ENCODE measurements at places on chromosomes 4 and X.

DNA sequence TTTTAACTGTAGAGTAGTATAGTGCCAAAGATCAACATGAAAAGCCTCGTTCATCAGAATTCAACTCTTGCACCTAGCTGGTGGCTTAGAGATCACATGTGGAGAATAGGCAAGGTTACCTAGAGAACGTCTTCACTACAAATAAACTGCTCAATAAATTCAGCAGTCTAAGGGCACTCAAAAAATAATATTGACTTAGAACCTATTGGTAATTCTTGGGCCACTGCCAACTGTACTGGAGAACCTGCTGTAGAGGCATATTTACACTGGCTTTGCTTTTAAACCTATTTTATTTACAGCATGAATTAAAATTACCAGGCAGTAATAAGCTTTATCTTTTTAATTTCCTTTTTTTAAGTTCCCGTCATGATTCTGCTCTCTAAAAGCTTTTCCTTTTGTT lies 343.7 kb downstream of the PDHA2 start:
- DNase-seq, result no peak

- DNase-seq, result no peak
Measured at GRCh38 chr4:182812916-182813315, 104.3 kb downstream of the DCTD start.

DNA sequence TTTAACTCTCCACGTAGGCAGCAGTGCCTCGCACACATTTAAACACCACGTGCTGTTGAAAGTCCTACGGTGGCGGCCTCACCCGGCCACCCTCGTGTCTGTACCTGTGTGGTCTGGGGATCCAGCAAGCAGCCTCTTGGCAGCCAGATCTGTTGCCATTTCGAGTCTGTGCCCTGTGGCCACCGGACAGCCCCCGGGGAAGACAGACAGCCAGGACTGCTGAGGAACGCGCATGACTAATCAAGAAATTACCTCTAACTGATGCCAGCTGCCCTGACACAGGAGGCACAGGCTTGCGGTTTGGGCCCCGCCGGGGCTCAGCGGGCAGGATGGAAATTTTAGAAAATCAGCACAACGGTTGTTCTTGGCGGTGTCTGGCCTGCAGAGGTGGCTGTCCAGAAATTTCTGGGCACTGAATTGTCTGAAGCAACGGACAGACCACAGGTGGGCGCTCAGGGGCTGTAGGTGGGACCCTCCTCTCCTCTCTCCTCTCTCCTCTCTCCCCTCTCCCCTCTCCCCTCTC lies 15.6 kb upstream of the ASMTL start:
- DNase-seq, result no peak

GRCh38 chr4:158845311-158846041 lies 76.7 kb downstream of the FNIP2 start:
- no peak for DNase-seq

GRCh38 chr4:138263247-138263816 lies 21.2 kb upstream of the SLC7A11 start:
- DNase-seq, result no peak

DNA sequence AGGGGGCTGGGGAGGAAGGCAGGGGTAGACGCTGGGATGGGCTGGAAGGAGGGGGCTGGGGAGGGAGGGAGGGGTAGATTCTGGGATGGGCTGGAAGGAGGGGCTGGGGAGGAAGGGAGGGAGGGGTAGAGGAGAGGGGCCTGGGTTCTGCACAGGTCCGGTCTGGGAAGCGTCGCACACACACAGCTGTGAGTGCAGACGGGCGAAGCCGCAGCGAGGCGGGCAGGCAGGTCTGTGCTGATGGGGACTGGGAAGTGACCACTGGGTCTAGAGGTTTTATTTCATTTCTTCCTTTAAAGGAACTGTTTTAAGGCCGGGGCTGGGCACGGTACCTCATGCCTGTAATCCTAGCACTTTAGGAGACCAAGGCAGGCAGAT lies 69.1 kb upstream of the MXD4 start:
- no peak for DNase-seq

- DNase-seq, result peak; percentile 58
Measured at GRCh38 chr4:157992038-157992705, 180.7 kb downstream of the GASK1B start.

- DNase-seq, result no peak
Measured at GRCh38 chr4:67452100-67452845, 93.0 kb downstream of the CENPC start.

DNA sequence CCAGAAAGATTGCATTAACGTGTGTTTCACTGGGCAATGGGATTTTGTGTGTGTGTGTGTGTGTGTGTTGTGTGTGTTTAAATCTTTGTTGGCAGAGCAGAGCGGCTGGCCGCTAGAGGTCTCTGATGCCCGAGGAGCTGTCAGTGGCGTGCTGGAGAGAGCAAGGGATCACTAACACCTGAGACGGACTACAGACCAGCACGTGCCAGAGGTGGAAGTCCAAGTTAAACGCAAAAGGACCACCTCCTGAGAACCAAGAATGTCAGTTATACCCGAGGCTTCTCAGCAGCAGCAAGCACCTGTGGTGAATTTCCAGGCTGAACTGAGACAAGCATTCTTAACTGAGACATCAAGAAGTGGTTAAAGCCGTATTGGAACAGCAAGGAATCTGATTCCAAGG lies 9.0 kb upstream of the SLC25A14 start:
- peak; percentile 5 for DNase-seq

DNA sequence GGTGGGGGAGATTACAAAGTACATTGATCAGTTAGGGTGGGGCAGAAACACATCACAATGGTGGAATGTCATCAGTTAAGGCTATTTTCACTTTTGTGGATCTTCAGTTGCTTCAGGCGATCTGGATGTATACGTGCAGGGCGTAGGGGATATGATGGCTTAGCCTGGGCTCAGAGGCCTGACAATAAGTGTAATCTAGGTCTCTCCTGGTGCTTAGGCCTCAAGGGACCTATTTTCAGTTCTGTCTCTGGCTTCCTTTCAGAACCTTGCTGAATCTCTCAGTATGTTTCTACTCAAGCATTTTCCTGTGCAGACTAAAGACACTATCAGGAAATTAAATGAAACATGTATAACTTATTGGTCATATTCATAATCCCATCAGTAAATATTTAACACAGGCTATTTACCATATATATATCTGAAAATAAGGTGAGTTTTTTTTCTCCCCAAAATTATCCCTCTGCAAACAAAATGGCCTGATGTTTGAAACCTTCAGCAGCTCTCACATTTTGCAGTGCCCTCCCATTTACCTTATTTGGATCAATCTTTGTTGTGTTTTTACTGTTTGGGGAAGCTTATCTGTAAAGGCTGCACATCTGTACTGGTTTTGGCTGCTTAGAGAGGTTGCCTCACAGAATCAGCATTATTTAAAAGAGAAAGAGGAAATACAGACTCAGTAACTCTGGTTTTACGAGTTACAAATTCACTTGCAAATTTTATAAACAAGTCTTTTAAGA lies 2.3 kb upstream of the ZCCHC4 start:
- no peak for DNase-seq

DNA sequence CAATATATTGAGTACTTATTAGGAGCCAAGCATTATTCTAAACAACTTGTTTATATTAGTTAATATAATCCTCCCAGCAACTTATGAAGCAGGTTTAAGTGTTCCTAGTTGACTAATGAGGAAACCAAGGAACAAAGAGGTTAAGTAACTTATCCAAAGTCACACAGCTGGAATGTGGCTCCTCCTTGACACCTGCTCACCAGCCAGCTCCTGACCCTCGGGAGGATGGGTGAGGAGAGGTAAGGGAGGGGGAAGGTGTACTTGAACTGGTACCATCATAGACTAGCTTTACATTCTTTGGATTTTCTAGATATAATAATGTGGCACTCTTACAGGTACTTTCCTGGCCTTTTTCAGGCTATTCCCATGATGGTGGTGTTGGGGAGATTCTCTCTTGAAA lies 50.7 kb downstream of the ARHGEF38 start:
- no peak for DNase-seq

DNA sequence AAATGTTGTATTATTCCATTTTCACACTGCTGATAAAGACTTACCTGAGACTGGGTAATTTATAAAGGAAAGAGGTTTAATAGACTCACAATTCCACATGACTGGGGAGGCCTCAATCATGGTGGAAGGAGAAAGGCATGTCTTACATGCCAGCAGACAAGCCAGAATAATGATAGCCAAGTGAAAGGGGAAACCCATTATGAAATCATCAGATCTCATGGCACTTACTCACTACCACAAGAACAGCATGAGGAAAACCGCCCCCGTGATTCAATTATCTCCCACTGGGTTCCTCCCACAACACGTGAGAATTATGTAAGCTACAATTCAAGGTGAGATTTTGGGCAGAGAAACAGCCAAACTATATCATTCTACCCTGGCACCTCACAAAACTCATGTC lies 2535.1 kb downstream of the ARAP2 start:
- DNase-seq, result no peak

DNA sequence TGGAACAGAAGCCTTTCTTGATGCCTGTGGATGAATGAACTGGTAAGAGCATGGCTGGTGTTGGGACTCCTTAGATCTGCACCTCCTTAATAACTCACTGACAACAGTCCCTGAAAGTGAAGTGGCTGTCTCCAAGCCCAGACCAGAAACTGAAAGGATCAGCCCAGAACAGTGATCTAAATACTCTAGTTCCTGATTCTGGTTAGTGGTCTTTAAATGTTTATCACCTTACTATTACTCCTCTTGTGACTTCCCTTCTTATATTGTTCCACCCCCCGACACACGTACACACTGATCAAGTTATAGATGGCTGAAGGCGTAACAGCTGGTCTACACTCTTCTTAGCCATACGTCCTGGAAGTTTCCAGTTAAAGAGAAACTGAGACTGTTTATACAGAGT lies 33.8 kb upstream of the ARMCX2 start:
- no peak for DNase-seq

DNA sequence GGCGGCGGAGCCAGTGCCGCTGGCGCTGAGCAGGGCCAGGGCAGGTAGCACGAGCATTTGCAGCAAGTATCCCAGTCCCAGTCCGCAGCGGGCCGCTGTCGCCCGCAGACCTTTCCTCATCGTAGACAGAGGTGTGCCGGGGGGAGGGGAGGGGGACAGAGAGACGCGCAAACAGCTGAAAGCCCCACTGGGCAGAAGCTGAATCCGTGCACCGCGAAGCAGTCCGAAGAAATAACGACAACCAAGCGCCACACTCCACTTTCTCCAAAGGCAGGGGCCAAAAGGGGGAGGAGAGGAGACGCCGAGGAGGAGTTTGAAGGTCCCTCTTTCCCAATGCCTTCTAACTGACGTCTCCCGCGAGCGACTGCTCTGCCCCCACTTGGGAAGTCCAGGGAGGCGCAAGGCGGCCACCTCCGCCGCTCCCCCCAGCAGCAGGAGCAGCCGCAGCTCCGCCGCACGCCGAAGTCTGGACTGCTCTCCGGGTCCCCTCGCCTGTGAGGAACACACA lies at the start of gene UNC5C:
Gene UNC5C, minus strand, starts transcription at position 236 of the 508 bp plus-strand sequence.
- peak; percentile 63 for DNase-seq

DNA sequence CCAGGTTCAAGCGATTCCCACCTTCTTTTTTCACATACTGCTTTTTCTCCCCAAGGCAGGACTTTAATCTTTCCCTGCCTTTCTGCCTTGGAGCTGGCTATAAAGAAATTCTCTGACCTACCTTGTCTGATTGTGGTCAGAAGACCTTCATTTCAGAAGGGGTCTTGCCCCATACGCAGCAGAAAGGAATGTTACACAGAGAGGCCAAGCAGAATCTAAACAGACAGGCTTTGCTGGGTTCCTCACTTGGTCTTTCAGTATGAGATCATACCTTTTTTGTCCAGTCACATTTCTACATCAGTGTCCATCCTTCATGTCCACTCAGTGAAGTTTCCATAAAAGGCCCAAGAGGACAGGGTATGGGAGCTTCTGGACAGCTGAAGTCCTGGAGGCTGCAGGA lies 108.3 kb upstream of the RBPJ start:
- no peak for DNase-seq

DNA sequence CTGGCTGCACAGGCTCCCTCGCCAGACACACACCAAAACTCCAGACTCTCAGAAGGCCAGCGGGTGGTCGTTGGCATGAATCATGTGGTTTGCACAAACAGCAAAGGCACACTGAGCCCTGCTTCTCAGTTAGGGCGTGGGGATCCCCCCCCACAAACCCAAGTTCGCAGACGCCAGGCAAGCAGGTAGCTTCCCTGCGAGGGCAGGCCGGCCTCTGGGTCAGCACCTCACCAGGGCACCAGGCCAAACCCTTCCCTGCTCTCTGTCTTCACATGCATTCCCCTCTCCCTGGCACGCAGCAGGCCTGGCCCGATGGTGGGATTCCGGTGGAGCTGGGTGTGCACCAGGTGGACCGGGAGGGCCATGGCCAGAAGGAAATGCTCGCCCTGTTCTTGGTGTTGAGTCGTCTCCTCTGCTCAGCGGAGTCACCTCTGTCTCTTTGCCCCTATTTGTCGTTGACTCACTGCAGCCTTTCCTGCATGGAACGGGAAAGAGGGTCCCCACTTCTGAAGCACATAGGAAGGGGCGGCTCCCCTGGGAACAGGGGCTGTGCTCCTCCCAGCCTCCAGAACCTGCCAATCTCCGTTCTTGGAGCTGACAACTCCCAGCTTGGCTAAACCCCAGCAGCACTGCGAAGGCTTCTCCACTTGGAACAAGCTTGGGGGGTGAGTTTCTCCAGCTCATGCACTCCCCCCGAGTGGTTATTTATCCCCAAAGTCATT lies 51.4 kb downstream of the SORCS2 start:
- DNase-seq, result no peak

- no peak for DNase-seq
Measured at GRCh38 chr4:15400226-15400625, 27.6 kb upstream of the C1QTNF7 start.

DNA sequence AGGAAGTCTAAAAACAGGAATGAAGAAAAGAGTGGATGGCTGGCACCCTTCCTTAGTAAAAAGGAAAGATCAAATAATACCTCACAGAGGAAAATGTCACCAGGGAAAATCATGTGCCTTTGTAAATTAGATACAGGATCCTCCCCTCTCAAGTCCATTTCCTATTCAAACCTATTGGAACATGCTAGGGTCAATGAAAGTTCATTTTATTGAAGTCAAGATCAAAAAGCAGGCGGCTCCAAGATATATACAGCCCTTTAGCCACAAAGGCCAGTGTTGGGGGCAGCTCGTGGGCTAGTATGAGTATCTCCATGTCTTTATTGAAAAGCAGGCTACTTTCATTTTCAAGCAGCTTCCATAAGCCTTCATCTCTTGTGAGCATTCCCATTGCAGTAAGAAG lies 141.1 kb downstream of the QDPR start:
- no peak for DNase-seq

DNA sequence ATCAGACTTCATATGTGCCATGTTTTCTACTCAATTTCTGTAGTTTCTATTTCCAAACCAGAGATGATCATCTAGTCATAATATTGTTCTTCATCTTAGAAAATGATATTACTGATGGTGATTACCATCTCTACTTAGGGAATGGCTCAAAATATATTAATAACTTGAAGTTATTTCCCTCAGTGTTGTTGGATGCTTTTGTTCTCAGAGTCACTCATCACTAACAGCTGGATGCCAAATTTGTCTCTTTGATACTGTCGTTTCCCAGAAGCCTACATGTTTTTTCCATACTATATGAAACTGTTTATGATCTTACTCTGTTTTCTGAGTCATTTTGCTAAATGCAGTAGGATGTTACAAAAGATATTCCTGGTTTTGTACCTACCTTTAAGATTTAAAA lies 8.9 kb downstream of the PGAM4 start:
- no peak for DNase-seq

DNA sequence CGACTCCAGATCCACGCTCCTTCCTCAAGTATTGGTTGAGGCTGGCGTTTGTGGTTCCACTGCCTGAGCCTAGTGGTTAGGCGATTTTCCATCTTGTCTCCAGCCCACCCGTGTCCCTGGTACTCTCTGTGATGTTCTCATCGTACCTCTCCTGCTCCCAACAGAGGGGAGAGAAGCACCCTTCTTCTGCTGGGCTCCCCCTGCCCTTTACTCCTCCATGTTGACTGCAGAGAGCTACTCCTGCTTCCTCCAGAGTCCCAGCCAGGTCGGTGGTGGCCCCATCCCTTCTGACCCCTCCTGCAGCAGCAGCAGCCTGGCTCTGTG lies 164.0 kb upstream of the BCOR start:
- no peak for DNase-seq

All from neuronal stem cell (in vitro differentiated cells).